ENCODE measurements at places on chromosomes 11 and 22. TPM values are rescaled to one million over a fixed set of nuclear protein-coding genes. Genes with fewer than 3 reads are reported as not detected.

GRCh38 chr11:120324932-120325810 lies at the start of gene TLCD5:
TLCD5 (plus strand) TSS chr11:120325299; CDS start chr11:120327442, 2,143 bp downstream.
- DNase-seq: no peak

DNA sequence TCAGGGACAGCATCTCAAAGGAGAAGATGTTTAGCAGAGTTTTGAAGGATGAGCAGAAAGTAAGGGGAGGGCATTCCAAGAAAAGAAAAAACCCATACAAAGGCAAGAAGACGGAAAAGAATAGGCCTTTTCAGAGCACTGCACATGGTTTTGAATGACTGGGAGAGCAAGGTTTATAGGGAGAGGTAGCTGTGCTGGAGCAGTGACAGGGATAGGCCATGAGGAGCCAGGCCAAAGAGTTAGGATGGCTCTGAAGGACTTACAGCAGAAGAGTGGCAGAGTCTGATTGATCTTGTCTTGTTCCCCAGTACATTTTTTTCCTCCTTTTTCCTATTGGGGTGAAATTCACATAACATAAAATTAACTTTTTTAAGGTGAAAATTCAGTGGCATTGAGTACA lies 55.8 kb upstream of the PAK1 start:
- peak; percentile 2 for DNase-seq

Gene SPDYC
- total RNA-seq: not detected

Gene TBX10
- not detected for total RNA-seq

Gene CARS1
- 63.0 TPM for total RNA-seq

Measured in lower leg skin (tissue), 4 donors.